ENCODE measurements at places on chromosomes 11 and 22.

- no peak for DNase-seq
These were observed 385.6 kb upstream of the LRRC4C start for GRCh38 chr11:41845066-41845465.

DNA sequence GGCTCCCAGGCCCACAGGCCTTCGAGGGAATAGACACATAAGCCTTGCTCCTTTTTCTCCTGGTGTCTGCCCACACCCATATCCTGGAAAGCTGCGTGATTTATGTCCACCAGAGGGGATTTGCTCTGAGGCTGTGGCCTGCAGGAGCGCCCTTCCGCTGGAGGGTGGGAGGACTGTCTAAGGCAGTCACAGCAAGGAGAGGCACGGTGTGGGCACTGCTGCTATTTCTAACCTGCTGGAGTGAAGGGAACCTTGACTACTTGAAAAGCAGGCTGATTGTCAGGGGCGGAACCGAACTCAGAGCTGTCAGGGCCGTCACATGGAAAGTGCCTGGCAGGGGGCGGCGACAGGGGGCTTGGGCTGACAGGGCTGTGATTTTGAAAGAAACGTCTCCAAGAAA is 3.7 kb downstream of the UPB1 start:
- DNase-seq = peak; percentile 44

GRCh38 chr11:64146036-64146955 is 19.6 kb downstream of the MACROD1 start:
- peak; percentile 77 for DNase-seq

DNA sequence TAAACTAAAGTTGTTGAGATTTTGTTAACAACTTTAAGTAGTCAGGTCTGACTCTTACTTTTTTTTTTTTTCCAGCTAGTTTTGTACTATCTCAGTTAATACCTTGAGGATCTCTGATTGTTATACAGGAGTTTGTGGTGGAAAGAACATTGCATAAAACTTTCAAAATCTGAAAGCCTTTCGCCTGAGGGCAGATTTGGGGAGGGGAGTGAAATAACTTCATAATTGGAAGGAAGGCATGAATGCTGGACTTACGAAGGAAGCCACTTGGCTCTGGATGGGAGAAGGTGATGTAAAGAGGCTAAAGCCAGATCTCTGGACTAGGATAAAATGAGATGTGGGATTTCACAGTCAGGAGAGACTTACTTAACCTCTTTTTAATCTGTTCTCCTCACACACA is 18.2 kb upstream of the FAT3 start:
- DNase-seq = no peak

DNA sequence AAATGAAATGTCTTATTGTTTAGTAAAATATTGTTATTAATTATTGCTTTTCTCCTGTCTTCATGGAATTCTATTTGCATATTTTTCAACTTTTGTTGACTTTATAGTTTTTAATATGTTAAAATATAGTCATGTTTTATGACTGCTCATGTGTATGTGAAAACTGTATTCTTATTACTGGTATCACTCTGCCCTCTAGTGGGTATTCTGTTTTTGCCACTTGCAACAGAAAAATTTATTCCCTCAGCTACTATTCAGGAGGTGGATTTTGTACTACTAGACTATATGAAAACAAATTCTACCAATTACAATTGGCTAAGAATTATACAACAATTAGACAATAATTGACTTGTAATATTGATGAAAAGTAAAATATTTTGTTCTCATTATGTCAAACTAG is 45.0 kb downstream of the OR4C6 start:
- DNase-seq = no peak

- DNase-seq = peak; percentile 53
These were observed 4.0 kb downstream of the PRR33 start for GRCh38 chr11:1887451-1888346.

DNA sequence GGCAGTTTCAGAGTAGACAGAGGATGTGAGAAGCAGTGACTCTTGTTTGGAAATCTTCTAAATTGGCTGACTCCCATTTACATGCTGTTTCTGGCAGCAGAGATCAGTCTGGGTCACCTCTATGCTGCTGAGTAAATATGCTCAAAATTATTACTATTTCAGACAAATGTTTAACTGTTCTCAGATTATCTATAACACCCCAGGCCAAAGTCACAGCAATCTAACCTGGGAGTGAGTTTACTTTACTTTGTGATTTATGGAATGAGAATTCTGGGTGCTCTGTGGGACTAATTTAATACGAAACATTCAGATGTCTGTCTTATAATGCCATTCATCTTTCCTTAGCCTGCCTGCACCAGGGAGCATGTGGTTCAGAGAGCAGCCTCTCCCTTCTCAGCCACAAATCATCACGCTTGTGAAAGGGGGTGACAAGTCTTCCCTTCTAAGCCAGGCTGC is 282.5 kb upstream of the MPPED2 start:
- no peak for DNase-seq

DNA sequence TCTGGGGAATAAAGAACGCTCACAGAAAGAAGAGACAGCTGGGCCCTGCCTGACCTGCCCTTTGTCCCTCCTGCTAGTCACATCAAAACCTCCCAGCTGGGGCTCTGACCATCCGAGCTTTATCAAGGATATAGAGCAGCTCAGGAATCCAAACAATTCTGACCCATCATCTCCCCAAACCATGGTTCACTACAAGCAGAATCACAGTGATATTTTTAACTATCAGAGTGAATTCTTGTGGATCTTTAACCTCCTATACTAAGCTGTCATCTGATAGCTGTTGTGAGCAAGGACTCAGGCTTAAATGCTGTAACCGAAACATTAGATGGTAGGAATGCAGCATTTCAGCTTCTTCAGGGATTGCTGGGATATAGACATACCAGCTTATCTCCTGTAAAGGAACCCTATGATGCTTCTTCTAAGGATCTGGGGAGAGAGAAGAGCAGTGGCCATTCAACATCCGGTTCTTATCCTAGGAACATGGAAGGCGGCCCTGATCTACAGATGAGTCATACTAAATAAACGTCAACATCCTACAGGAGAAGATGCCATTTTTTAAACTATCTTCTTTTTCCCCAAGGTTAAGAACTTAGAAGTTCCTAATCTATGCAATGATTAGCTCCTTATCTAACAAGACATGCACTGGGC is 84.7 kb upstream of the AKIP1 start:
- DNase-seq = no peak

DNA sequence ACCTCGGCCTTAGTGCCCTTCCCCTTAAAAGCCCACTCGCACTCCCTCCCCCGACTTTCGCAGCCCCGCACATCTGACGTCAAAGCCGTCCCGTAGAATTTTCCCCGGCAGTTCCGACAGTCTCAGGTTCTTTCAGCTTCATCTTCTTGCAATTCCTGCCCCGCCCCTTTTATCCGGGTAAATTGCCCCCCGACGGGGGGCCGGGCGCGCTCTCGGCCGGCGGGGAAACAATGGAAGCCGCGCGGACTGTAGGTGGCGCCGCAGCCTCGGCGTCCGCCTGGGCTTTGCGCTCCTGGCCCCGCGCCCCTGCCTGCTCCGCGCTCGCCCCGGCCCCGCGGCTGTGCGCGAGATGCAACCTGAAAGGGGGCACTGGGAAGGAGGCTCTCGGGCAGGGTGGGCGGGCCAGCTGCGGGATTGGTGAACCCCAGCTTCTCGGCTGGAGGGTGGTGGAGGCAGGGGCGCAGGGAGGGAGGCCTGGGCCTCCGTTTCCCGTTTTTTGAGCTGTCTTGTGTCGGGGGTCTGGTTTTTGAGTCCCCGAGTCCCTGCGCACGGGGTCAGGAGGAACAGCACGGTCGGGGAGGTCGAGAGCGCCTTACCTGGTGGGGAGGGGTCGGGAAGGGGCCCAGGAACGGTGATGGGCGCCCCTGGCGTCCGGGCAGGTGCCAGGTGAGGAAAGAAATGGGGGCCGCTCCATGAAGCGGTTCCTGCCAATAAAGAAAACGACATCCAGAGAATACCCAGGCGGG is 859 bp upstream of the FGF19 start:
- DNase-seq = no peak

DNA sequence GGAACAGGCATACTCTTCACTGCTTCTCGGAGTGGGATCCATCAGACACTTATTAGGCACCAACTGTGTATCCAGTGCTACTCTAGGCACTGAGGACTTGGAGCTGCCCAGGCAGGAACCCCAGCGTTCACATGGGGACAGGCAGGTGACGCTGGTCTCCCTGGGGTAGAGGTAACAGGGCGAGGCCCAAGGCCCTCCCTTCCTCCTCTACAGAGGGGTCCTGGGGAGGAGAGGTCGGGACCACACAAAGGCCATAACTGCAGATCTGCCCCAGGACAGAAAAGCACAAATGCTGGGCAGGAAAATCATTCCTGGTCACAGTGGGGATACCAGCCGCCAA is 262.2 kb downstream of the BRD1 start:
- DNase-seq = no peak

GRCh38 chr11:115535781-115536180 is 31.6 kb upstream of the CADM1 start:
- no peak for DNase-seq

DNA sequence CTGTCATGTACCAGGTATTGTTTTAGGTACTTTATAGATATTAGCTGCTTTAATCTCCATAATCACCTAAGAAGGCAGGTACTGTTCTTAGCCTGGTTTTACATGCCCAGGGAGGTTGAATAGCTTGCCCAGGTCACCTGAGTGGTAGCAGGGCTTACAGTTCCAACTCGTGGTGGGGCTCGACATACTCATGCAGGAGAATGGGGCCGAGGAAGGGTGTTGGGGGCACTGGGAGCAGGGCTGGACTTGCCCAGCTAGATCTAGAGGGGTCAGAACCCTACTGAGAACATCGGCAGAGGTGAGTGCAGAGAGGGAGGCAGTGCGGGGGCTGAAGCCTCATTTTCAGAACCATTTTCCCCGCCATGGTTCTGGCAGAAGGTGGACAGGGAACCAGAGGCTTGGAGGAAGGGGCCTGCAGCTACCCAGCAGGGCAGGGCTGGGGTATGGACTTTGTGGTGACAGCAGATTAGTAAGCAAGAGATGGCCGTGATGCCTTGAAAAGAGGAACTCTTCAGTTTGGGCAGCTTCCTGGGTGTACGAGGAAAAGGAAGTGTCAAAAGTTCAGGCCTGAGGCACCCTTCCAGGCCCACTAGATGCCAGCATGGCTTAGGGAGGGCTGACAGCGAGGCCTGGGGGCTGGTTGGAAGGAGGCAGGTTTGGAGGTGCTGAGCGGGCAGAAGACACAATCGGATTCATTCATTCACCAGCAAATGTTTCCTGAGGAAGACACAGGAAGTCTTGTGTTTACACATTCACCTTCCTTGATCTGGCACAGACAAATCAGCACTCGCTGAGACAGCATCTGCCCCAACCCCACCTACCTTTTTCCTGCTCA is 54.7 kb upstream of the LYVE1 start:
- DNase-seq = no peak

- no peak for DNase-seq
These were observed 568.9 kb downstream of the LUZP2 start for GRCh38 chr11:25065746-25066145.

DNA sequence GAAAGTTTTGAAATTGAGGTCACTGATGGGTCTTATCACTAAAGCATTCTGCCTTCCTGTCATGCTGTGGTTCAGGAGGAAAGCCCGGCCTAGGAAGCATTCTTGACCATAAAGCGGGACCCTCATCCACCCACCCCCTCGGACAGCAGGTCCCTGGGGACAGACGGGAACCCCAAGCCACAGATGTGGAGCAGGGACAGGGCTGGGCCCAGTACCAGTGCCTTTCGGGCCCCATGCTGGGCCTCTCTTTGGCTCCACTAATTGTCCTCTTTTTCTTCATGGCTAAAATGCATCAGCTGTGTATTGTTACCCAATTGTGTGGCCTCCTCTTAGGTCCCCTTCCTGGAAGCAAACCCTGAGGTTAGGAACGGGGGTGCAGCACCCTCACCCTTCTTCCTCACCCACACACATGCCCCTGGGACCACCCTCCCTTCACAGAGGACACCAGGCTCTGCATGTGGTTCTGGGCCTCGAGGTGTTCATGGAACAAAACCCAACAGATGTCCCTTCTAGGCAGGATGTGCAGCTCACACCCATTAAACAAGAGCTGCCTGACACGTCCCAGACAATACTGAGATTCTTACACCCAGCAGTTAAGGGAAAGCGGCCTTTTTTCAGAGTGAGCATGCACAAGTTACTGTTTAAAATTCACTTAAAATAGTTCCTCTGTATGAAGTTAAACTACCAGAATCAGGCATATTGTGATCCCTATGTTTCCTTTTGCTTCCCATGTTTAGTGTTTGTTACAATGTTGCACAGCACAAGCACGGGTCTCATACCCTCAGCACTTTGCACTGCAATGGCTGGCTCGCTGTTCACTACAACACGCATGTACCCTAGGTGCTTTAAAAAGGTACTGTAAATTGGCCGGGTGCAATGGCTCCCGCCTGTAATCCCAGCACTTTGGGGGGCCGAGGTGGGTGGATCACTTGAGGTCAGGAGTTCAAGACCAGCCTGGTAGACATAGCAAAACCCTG is 807.6 kb downstream of the BRD1 start:
- no peak for DNase-seq

DNA sequence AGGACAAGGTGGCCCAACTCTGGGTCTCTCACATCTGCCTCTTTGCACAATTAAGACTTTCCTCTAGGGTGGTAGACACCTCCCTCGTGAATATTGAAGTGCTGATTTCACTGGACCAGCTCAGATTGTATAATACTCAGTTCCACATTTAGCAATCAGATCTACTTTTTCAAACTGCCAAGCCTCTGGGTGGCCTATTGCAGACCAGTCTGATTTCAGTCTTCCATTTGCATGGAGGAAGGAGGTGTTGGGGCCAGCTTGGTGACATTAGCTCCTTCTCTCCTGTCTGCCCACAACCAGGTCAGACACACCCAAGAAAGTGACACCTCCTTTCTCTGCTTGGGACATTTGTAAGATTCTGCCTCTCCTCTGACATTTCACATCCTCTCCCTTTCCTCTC is 78.2 kb downstream of the PPFIBP2 start:
- no peak for DNase-seq

DNA sequence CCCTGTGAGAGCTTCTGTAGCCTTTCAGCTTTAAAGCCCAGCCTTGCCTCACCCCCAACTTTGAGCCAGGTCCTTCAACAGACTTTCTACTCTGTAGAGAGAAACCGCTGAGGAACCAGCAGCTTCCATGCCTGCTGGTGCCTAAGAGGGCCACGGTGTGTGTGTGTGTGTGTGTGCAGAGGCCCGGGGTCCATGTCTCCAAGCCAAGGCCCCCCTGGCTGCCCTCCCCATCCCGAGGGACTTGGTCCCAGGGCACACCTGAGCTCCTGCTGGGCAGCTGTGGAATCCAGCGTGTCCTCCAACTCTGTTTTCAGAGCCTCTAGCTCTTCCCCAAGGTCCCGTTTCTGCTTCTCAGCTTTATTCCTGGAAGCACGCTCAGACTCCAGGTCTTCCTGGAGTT is 42.3 kb downstream of the APOL1 start:
- DNase-seq = no peak

DNA sequence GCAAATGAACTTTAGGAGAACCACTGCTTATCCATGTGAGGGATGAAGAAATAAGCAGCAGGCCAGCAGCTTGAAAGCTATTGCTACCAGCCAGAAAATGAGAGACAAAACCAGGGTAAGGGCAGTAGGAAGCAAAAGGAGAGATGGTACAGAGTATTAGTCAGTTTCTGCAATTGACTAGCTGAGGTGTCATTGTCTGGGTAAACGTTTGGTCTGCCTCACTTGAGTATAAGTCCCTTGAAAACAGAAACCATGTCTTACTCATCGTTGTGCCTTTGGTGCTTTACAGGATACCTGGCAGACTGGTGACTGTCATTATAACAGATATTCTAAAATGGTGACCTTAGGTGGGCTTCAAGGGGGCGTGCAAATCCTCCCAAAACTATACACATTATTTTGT is 63.9 kb upstream of the USP47 start:
- no peak for DNase-seq

All from upper lobe of right lung (tissue), 1 donor.